ENCODE measurements at places on chromosomes 2 and 18. TPM values are rescaled to one million over a fixed set of nuclear protein-coding genes. Genes with fewer than 3 reads are reported as not detected.

GRCh38 chr2:152553518-152553917 is 163.7 kb downstream of the PRPF40A start:
- H3K27me3 ChIP-seq: no peaks in the 10 kb centered on the region
- H3K4me3 ChIP-seq: no peak overlapping the region
- no peaks in the 10 kb centered on the region for H3K36me3 ChIP-seq
- H3K27ac ChIP-seq: no peak overlapping the region
- H3K4me1 ChIP-seq: no peaks in the 10 kb centered on the region

DNA sequence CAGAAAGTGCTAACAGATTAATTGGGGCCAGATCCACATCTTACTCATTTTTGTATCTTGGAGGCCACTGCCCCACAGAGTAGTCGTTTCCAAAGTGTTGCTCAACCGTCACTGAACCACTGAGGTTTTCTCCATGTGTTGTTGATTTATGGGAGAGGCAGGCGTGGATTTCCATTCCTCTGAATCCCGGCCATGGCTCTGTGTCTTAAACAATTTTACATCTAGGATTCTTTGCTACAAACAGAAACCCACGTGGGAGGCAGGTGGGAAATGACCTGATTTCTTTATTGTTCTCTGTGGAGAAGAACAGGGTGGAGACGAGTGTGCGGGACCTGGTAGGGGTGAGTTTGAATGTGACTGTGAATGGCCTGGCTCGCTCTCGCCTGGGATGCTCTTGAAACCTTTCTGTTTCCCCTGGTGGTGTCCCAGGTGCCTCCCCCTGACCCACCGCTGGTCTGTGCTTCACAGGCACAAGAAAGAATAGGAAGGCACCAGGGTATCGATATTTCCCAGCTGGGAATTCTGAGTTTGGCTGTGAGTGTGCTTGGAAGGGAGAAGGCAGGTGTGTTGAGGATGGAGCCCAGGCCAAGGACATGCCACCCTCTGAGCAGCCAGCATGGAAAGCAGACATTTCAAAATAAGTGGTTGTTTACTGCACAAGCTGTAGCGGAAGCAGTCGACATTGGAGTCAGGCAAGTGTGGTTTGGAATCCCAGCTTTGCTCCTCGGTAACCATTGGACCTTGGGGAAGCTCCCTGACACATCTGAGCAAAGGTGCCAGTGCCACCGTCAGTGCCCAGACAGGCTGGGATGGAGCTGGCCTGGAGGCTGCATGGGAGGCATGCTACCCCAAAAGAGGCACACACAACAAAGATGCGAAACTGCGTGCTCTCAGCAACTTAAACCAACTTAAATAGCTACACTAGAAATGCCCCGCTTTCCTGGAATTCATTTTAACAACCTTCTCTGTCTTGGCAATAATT is 50.0 kb downstream of the LPIN1 start:
- H3K4me1 ChIP-seq: no peaks in the 10 kb centered on the region
- no peak overlapping the region for H3K4me3 ChIP-seq
- no peak for DNase-seq
- H3K27me3 ChIP-seq: no peaks in the 10 kb centered on the region
- H3K27ac ChIP-seq: no peak overlapping the region

The CYS1 gene
- 3.7 TPM for total RNA-seq

GRCh38 chr2:33810046-33810835 is 211.1 kb upstream of the FAM98A start:
- no peaks in the 10 kb centered on the region for H3K36me3 ChIP-seq
- H3K27me3 ChIP-seq: no peaks in the 10 kb centered on the region
- no peaks in the 10 kb centered on the region for H3K4me1 ChIP-seq
- no peak for DNase-seq
- no peak overlapping the region for H3K27ac ChIP-seq
- no peak overlapping the region for H3K4me3 ChIP-seq

DNA sequence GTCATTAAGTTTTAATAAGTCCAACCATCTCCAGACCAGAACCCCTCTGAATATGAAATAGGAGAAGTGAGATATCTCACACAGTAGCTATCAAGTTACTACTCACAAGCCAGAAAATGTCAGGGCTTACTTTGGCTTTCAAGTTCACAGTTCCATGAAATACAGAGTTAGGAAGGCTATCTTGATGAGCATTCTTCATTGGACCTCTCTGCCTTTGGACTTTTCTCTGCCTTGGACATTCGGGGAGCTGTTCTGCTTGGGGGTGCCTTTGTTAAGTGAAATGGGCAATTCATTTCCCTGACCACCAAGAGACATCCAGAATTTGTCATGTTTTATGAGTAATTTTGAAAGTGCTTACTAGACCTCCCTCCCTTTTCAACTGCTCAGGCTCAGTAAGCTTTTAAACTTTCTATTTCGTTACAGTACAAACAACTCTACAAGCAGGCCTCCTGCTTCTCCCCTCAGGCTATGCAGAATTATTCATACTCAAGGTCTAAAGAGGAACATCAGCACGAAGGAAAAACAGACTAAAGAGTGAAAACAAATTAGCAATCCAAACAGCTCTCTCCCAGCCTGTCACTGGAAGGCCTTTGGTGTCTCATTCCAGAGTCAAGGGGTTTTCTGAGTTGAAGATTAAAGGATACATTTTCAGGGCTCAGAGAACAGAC is 95.3 kb downstream of the MREG start:
- no peak overlapping the region for H3K27ac ChIP-seq
- peaks cover 5% of the 10 kb centered on the region for H3K4me1 ChIP-seq
- H3K36me3 ChIP-seq: no peaks in the 10 kb centered on the region
- DNase-seq: no peak
- H3K4me3 ChIP-seq: no peak overlapping the region
